ENCODE measurements at places on chromosomes 16 and 17. TPM values are rescaled to one million over a fixed set of nuclear protein-coding genes. Genes with fewer than 3 reads are reported as not detected.

Gene SEPTIN12
- total RNA-seq, result 0.40 TPM

Gene ICAM2
- 0.75 TPM for total RNA-seq

- no peaks in the 10 kb centered on the region for H3K27me3 ChIP-seq
- no peak for DNase-seq
- H3K4me3 ChIP-seq, result no peak overlapping the region
- H3K4me1 ChIP-seq, result no peaks in the 10 kb centered on the region
- H3K36me3 ChIP-seq, result peaks cover 85% of the 10 kb centered on the region
These were observed 42.7 kb downstream of the GNA13 start for GRCh38 chr17:65013613-65014391.

DNA sequence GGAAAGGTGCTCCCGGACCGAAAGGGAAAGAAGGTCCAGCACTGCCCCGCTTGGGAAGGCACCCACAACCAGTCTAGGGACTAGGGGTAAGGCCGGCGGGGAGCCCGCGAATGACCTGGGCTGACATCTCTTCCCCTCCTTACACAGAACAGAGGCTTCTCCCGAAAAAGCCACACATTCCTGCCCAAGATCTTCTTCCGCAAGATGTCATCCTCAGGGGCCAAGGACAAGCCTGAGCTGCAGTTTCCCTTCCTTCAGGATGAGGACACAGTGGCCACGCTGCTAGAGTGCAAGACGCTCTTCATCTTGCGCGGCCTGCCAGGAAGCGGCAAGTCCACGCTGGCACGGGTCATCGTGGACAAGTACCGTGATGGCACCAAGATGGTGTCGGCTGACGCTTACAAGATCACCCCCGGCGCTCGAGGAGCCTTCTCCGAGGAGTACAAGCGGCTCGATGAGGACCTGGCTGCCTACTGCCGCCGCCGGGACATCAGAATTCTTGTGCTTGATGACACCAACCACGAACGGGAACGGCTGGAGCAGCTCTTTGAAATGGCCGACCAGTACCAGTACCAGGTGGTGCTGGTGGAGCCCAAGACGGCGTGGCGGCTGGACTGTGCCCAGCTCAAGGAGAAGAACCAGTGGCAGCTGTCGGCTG lies 1.5 kb downstream of the CNP start:
- peaks cover 42% of the 10 kb centered on the region for H3K36me3 ChIP-seq
- H3K27ac ChIP-seq, result no peak overlapping the region
- DNase-seq, result peak; percentile 67

- no peaks in the 10 kb centered on the region for H3K27me3 ChIP-seq
- no peaks in the 10 kb centered on the region for H3K4me1 ChIP-seq
- peak overlapping the region; percentile 86 for H3K4me3 ChIP-seq
- DNase-seq, result peak; percentile 87
These were observed 1.6 kb downstream of the MYO1C start for GRCh38 chr17:1490643-1491442.

Gene TMEM132E
- not detected for total RNA-seq

GRCh38 chr16:85916141-85916890 lies 17.4 kb downstream of the IRF8 start:
- no peak for DNase-seq
- H3K36me3 ChIP-seq, result no peaks in the 10 kb centered on the region
- no peak overlapping the region for H3K27ac ChIP-seq
- H3K4me1 ChIP-seq, result no peaks in the 10 kb centered on the region
- no peaks in the 10 kb centered on the region for H3K27me3 ChIP-seq
- H3K4me3 ChIP-seq, result no peak overlapping the region

DNA sequence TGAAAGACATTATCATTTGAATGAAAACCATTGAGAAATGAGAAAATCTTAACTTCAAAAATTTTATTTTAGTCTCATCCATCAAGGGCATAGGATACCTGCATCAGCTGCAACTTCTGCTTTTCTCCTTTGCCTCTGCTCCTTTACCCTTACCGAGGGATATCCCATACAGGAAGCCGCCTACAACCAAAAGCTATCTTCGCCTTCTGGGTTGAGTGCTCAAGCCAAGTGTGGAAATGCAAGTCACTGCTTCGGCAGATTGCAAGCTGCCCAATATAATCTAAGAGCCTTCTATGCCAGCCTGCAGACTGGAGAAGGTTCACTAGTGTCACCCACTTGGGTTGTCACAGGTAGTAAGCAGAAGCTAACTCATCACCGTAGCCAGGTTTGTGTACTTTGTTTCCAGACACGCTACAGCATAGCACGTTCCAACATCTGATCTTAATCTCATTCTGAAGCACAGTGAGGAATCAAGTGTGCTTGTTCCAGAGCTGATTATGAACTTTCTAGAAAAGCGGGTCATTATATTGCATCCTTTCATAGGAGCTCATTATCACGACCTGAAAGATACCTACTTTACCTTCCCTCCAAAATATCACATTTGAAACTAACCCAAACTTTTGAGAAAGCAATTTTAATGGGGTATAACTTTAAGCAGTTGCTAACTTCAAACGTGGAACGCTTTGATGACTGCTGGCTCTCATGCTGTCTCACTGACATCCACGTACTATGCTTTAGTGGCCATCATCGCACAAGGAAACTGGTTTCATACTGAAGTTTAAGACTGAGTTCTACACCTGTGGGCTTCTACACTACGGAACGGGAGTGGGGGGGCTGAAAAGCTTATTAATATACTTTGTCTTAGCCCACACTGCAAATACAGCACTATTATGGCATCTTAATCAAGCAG lies 8.0 kb upstream of the UNK start:
- no peak overlapping the region for H3K27ac ChIP-seq
- no peaks in the 10 kb centered on the region for H3K4me1 ChIP-seq
- H3K27me3 ChIP-seq, result no peaks in the 10 kb centered on the region
- peak overlapping the region; percentile 96 for H3K4me3 ChIP-seq

DNA sequence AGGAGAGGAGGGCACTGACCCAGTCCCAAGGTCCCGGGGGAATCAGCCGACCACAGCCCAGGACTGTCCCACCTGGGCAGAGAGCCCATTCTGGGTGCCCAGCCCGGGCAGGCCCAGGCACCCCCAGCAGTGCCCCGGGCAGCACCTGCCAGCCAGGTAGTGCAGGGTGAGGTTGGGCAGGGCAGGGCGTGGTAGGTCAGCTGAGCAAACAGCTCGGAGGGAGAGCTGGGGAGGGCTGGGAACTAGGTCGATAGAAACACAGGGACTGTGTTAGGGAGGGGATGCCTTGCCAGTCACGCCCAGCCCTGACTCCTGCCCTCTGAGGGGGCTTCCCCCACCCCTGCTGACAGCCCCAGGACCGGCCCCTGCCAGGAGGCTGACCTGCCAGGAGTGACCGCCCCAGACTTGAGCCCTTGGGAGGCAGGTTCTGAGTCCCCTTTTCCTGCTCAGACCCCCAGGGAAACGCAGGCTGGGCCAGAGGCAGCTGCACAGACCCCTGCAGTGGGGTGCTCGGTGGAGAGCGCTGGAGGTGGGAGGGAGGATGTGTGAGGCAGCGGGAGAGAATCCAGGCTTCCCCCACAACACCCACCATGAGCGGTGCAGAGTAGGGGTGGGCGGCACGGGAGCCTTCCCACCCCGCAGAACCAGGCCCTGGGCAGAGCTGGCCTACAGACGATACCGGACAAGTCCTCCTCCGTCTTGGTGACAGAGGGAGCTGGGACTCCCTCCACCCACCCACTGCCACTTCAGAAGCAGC lies 4.7 kb downstream of the HS3ST6 start:
- H3K36me3 ChIP-seq, result no peaks in the 10 kb centered on the region
- DNase-seq, result no peak
- no peak overlapping the region for H3K27ac ChIP-seq
- no peaks in the 10 kb centered on the region for H3K4me1 ChIP-seq
